ENCODE measurements at places on chromosomes 7 and 10.

GRCh38 chr10:77578583-77579227 is 58.9 kb downstream of the KCNMA1 start:
- no peak for DNase-seq

DNA sequence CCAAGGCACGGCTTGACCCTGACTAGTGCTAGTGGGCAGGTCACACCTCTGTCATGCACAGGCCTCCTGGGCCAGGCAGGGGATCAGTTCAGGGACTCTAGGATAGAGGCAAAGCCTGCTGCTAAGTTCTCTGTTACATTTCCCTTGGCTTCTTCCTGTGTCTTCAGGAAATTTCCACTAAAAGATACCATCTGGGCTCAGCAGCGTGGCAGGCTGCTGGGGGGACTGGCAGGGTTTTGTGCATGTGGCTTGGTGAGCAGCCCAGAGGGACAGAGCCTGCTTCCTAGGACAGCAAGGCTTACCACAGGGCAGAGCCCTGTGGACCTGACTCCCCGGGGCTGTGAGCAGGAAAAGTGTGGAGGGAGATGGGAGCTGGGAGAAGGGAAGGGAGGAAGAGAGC is 20.7 kb upstream of the ZNF32 start:
- DNase-seq: no peak

GRCh38 chr10:17001297-17001744 is 128.3 kb downstream of the CUBN start:
- no peak for DNase-seq

GRCh38 chr10:36007369-36007768 is 365.3 kb upstream of the FZD8 start:
- DNase-seq: no peak

DNA sequence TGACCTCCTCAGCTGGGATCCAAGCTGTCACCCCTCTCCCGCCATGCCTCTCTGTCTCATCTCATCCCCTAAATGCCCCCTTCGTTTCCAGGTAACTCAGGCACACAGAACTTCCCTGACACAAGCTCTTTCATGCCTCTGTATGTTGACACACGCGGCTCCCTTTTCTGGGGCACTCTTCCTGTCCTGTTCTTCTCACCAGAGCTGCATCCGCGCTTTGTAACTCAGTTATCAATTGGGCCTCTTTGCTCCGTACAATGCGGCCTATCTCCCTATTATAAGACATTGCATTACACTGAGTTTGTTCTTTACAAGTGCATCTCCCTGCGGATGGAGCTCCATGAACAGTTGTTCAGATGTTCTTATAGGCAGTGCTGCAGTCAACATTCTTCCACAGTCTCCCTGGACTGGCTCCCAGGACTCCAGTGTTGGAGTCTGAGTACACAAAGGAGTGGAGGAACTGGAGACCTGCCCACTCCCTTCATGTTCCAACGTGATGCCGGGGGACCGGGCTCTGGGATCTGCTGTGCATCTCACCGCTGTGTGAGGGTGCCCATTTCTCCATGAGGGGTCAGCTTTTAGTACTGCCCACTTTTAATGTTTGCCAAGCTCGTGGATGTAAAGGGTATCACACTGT is 56.9 kb upstream of the TNS3 start:
- DNase-seq: no peak

DNA sequence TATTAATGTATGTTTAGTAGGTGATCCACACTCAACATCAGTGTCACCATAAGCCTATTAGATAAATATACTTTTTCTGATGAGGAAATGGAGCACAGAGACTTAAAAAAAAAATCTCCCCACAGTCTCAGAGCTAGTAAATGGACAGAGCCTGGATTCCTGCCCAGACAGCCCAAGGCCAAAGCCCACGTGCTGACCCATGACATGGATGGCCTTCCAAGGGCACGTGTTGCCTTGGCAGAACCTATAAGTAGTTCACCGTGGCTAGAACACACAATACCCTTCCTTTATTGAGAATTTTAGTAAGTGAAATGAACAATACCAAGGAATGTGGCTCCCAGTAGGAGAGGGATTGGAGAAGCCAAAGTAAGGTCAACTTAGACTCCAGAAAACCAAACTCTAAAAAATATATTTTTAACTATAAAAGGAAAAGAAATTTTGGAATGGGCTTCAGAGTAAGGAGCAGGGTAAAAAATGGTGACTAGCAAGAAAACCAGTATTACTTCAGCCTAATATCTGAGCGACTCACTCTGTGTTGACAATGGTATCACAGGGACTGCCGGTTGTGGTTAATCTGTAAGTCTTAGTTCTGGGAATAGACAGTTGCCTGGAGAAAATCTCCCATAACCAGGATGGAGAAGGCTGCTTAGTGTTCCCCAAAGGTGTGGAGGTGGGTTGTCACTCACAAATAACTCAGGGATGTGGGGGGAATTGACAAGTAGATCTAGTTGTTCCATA is 223.0 kb downstream of the SORCS1 start:
- no peak for DNase-seq

GRCh38 chr7:120998996-120999565 is 10.6 kb downstream of the CPED1 start:
- DNase-seq: no peak

- DNase-seq: no peak
Measured at GRCh38 chr10:2908851-2909630, 158.3 kb upstream of the PFKP start.

- no peak for DNase-seq
Measured at GRCh38 chr10:22420787-22421517, 75.7 kb downstream of the SPAG6 start.

DNA sequence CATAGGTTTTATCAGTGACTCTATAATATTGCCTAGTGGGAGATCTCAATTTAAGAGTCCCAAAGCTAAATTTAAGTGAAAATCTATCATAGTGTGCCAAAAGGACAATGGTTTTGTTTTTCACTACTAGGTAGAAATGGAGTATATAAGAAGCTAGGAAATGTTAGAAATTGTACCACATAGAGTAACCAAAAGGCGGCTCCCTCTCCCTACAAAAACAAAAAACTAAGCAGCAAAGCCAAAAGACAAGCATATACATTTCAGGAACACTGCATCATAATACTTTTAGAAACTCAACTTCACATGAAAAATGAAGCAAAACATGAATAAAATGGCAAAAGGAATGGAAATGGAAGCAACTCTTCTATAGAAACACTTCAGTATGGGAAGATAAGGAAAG is 271.6 kb downstream of the CACNA2D1 start:
- DNase-seq: no peak

DNA sequence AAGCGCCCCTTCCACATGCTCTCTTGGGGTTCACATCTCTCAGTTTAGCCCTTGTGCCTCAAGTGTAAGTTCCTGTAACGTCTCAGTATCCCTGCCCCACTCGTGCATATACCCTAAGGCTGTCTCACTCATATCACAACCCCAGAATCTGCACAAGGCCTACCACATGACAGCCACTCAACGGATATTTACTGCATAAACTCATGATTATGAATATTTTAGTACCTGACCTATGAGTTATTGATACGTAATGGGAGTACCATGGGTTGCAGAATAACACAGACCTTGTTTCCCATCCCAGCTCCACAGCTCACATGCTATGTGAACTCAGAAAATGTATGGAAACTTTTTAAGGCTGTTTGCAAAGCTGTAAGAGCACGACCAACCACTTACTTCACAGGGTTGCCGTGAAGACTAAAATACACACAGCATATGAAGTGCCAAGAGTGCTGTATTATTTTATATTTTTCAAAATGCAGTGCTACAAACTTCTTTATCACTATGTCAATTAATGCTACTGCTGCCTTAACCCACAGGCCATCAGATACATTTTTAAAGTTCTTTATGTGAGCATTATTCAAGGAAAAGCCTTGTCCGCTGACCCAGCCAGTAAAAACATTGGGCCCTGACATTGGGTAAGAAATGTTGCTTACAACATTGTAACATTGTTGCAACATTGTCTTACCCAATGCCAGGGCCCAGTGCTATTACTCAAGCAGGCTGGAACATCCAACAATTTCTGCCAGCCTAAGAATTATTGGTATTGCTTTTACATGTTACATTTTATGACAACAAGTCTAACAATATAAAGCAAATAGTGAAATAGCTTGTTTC is 97.2 kb downstream of the JAZF1 start:
- no peak for DNase-seq

- DNase-seq: no peak
Measured at GRCh38 chr10:128047351-128047750, 78.9 kb downstream of the MKI67 start.

- DNase-seq: no peak
Measured at GRCh38 chr7:133436014-133436428, 183.1 kb downstream of the EXOC4 start.

DNA sequence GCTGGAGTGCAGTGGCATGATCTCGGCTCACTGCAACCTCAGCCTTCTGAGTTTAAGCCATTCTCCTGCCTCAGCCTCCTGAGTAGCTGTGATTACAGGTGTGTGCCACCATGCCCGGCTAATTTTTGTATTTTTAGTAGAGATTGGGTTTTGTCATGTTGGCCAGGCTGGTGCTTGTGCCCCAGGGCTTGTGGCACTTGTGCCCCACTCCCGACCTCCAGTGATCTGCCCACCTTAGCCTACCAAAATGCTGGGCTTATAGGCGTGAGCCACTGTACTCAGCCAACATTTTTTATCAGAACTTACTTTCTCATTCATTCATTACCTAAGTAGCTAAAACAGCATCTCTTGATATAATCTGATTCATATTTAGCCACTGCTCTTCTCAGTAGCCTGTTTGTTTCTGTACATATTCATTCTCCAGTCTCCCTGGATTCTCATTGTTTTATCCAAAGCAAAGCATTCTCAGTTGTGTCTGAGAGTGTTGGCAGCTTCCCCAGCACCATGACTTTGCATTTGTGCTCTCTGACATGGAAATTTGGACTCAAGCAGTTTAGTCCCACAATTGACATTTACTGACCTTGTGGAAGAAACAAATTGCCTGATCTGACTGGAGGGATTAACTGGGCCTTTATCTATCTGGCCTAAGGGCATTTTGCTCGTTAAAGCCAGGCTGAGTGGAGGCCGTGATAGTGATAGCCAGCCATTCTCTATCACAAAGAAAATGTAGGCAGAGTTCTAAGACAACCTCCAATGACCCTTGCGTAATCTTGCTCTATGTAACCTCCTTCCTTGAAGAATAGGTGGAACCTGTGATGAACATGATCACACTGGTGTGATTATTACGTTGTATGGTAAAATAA is 44.9 kb downstream of the AKR1B15 start:
- DNase-seq: no peak

GRCh38 chr10:52437205-52437646 is 123.1 kb downstream of the DKK1 start:
- DNase-seq: no peak

GRCh38 chr7:157177983-157178381 is 39.3 kb downstream of the UBE3C start:
- DNase-seq: no peak

DNA sequence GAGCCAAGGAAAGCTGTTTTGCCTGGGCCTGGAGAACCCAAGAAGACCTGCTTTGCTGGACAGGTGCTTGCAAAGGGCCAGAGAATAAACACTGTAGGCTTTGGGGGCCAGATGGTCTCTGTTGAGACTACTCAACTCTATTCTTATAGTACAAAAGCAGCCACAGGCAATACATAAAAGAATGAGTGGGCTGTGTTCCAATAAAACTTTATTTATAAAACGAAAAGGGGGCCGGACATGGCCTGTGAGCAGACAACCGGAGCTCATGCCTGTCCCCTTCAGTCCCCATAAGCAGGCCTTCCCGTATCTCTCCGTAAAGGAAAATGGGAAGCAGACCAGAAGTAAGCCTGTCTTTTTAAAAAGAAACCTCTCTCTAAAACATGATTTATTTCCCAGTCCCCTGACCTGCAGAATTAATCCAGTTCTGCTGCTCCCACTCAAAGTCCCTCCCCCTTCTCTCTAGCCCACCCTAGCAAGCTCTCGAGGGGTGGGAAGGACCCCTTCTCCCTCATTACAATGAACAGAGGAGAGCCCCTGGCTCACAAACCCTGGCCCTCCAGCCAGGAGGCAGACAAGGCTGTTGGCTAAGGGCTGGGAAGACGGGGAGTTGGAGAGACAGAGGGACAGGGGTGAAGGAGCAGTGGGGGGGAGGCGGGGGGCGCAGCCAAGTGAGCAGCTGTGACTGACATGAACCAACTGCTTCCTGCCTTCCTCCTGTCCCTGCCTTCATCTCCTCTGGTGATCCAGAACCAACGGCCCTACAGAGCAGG is 177.8 kb downstream of the NEURL1 start:
- no peak for DNase-seq

GRCh38 chr10:35545878-35546590 is 59.1 kb upstream of the GJD4 start:
- DNase-seq: no peak

DNA sequence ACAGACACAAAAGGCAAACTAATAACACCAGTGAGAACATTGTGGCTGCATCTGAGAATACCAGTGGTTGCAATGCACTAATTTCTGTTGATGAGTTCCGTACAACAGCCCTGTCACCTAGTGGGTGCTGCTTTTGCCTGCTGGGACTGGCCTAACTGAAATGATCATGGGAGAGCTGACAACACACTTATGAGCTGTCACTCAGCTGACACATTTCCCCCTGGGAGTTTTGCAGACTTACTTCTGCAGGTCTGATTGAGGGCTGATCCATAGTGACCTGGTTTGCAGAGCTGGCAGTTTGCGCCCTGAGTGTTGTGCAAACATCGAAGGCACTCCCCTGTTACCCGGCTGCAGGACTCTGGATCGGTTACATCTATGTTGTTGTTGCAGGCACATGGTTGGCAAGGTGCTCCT is 60.6 kb upstream of the LAMB1 start:
- no peak for DNase-seq

- DNase-seq: no peak
Measured at GRCh38 chr7:135147341-135147898, 452 bp upstream of the TMEM140 start.

DNA sequence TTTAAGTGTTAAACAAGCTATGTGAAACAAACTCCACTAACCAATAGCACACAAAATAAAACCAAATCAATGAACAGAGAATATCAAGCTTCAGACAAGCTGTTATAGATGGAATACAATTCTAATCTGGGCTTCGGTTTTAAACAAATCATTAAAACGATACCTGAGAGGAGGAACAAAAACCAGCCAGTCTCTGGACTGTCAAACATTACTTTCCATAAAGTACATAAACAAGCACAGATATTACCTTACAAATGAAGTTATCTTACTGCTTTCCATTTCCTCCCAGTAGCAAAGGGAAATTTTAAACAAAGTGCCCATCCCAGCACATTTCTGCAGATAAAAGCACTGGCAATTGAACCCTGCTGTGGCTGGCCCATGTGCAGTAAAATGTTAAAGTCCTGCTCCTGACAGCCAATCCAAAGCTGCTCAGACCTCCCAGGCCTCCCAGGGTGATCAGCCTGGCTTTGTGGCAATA is 128.0 kb downstream of the NRCAM start:
- DNase-seq: no peak

DNA sequence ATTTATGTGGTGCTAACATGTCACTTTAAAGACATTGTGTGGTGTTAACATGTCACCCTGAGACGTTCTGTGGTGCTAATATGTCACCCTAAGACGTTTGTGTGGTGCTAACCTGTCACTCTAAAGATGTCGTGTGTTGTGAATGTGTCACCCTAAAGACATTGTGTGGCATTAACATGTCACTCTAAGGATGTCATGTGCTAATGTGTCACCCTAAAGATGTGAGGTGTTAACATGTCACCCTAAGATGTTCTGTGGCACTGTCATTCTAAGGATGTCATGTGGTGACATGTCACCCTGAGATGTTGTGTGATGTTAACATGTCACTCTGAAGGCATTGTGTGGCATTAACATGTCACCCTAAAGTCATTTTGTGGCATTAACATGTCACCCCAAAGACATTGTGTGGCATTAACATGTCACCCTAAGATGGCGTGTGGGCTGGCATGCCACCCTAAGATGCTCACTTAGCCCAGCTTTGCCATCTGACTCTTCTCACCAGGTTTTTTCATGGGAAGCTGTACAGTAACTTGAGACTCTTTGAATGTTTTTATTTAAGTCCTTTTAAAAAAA is 45.6 kb downstream of the LANCL2 start:
- DNase-seq: no peak

All from D721Med (cell line).